Esophagus squamous epithelium (tissue), 5 donors: ENCODE measurements at places on chromosomes 11 and 22.

GRCh38 chr11:35735903-35736302 lies 73.3 kb downstream of the TRIM44 start:
- DNase-seq, result no peak

GRCh38 chr11:114438303-114438702 lies 964 bp upstream of the REXO2 start:
- no peak for DNase-seq

DNA sequence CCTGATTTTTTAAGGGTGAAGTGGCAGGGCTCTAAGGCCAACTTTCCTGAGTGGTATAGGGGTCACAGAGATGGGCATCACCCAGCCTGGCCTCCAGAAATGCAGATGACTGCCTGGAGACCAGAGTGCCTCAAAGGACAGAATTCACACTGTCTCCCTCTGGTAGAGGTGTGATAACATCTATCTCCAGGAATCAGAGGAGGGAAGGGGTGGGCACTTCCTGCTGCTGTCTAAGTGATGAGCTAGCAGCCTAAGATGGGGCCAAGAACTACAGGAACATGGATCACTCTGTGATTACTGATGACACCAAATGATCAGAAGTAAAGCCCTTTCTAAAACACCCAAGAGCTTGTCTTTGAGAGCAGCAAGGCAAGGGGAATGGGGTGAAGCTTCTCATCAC lies 61.9 kb downstream of the C11orf58 start:
- DNase-seq, result no peak

GRCh38 chr11:119608201-119608600 lies 120.8 kb downstream of the NECTIN1 start:
- no peak for DNase-seq

DNA sequence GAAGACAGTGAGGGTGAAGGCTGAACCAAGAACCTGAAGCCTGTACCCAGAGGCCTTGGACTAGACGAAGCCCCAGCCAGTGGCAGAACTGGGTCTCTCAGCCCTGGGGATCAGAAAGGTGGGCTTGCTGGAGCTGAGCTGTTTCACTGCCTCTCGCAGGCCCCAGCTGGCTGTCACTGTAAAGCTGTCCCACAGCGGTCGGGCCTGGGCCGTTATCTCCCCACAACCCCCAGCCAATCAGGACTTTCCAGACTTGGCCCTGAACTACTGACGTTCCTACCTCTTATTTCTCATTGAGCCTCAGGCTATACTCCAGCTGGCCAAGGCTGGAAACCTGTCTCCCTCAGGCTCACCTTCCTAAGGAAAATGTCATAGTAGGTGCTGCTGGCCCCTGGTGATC lies 4.1 kb downstream of the PPP1CA start:
- DNase-seq, result no peak

GRCh38 chr11:86671531-86672006 lies 847 bp downstream of the ME3 start:
- DNase-seq, result no peak

GRCh38 chr11:58900479-58901420 lies 38.5 kb upstream of the GLYATL1 start:
- DNase-seq, result no peak

DNA sequence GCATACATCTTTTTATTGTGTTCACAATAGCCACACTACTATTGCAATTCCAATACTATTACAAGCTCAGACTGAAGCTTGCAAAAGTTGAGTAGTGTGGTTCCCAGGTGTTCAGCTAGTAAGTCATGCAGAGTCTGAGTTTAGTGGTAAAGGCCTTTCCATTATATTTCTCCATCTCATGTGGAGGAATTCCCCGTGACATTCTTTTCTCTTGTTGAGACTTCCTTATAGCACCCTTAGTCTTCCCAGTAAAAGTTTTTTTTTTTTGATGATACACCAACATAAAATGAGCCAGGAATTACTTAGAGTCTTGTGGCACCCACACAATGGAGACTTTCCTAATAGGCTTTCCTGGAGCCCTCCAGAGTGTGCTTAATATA lies 110.8 kb downstream of the UVRAG start:
- DNase-seq, result no peak

GRCh38 chr22:44337678-44338004 lies 24.9 kb upstream of the SHISAL1 start:
- DNase-seq, result no peak

- DNase-seq, result no peak
These were observed 104.5 kb downstream of the UVRAG start for GRCh38 chr11:75919525-75919924.
